Subcutaneous preadipocyte (primary cell): ENCODE measurements at places on chromosomes 2 and 18. TPM values are rescaled to one million over a fixed set of nuclear protein-coding genes. Genes with fewer than 3 reads are reported as not detected.

The RAX gene
- not detected in 2 replicates for total RNA-seq

The CYP26B1 gene
- total RNA-seq: 2.5 and 6.6 TPM in 2 replicates

The ANKRD36B gene
- total RNA-seq: 31.6 and 51.2 TPM in 2 replicates

The STAMBP gene
- 13.6 and 23.3 TPM in 2 replicates for total RNA-seq

The DOK6 gene
- 0.37 TPM in 1 of 2 replicates, not detected in the other for total RNA-seq

The SERPINB8 gene
- 16.5 and 28.2 TPM in 2 replicates for total RNA-seq

The GALNT1 gene
- 51.4 and 75.3 TPM in 2 replicates for total RNA-seq

The CTAGE1 gene
- total RNA-seq: not detected in 2 replicates

The CYTIP gene
- not detected in 2 replicates for total RNA-seq

The LYG1 gene
- under 0.01 and 0.20 TPM in 2 replicates for total RNA-seq

The RHOB gene
- 48.9 and 66.5 TPM in 2 replicates for total RNA-seq

The PRKCE gene
- 11.8 and 18.8 TPM in 2 replicates for total RNA-seq

The DUSP2 gene
- total RNA-seq: 0.37 and 0.78 TPM in 2 replicates

The GCG gene
- total RNA-seq: not detected in 2 replicates

The NPHP1 gene
- 5.3 and 5.5 TPM in 2 replicates for total RNA-seq

The ADD2 gene
- under 0.01 and 0.20 TPM in 2 replicates for total RNA-seq

The RESP18 gene
- total RNA-seq: not detected in 2 replicates

The UBXN2A gene
- total RNA-seq: 4.8 and 9.6 TPM in 2 replicates
